ENCODE measurements at places on chromosomes 6 and 20.

DNA sequence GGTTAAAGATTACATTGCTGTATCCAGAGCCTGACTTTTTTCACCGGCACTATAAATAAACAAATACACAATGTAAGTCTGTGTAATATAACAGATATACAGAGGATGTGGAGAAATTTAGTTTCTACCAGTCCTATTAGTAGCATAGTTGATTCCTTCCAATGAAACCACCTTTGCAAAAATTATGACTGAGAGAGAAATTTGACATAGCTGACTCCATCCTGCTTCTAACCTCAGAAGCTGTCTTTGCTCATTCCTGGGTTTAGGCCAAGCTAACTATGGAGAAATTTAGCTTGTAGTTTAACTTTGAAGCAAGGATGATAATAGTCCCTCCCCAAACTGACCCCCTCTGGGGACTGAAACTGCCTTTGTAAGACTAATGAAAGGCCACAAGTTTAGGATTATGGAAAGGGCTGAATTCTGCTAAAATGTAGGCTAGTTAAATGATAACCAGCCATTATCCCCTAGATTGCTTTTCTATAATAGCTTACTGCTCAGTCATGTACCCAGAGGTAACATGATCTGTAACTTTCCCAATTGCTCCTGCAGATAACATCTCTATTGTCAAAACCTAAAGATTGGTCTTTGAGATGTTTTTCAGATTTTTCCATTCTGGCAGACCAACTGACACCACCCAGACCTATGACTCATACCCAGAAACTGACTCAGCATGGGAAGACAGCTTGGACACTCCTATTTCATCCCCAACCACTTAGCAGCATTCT, 172.8 kb upstream of the ARG1 start:
- DNase-seq: no peak

- DNase-seq: no peak
Measured at GRCh38 chr6:129575378-129576118, 134.4 kb downstream of the ARHGAP18 start.

GRCh38 chr6:79614326-79615305, 16.5 kb upstream of the SH3BGRL2 start:
- no peak for DNase-seq

DNA sequence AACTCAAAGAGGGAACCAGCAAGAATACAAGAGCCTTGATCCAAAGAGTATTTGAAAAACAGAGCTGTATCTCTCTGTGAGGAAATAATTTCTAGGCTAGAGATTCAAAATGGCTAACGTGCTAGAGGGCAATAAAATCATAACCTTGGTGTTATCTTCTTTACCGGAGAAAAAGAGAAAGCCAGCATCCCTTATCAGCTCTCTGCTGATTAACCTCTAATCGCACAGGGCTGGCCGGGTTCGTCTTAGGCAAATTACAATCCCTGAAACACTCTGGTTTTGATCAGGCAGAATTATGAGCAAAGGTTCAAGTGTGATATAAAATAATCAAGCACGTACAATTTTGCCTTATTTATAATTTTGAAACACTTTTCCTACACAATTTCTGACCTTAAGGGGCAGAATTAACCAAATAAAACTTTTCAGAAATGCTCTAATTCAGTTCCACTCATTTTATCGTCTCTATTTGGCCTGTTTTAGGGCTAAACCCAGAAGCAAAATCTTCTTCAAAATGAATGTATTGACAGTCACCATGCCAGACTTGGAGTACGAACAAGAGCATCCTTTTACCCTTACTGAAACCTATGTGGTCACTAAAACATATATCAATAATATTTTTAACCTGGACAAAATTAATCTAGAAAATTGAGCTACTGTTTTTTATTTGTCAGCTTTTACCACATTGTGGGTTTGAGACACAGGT, 13.7 kb downstream of the PSMB9 start:
- no peak for DNase-seq

- DNase-seq: peak; percentile 91
Measured at GRCh38 chr6:157323255-157323965, at the start of gene TMEM242. Gene TMEM242 (minus strand): TSS chr6:157323519. CDS start chr6:157323499, 20 bp downstream.

- no peak for DNase-seq
Measured at GRCh38 chr6:54130179-54130578, 18.9 kb downstream of the MLIP start.

DNA sequence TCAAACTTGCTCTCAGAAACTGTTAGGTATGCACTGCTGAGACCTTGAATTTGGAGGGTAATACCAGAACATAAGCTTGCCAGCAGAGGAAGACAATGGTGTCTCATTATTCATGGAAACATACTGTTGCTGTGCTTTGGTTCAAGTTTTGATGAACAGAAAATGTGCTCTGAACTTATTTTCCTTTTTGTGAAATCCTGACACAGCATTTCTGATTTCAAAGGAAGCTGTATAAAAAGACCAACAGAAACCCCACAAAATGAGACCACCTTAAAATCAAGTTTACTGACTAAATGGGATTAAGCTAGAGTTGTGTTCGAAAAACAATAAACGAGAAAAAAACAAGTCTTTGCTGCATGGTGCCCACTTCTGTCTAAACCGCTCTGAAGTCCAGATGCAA, 70.3 kb downstream of the PRDM1 start:
- no peak for DNase-seq

DNA sequence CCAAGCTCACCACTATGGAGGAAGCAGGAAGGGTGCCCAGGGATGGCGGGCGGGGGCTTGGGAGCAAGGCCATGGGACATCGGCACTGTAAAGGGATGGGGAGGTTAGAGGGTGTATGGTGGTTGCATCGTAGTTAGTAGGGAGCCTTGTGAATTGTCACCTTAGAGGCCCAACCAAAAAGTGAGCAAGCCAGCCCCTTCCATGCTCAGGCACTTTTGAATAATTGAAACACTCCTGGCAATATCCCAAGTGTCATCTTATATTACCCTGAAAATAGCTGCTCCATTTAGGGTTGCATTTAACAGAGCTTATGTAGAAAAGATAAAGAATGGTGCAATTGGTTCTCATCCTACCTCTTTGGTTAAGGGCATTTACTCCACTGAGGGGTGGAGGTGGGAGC, 169.2 kb downstream of the SAMD5 start:
- DNase-seq: no peak

- DNase-seq: no peak
Measured at GRCh38 chr6:149084808-149085556, 232.5 kb upstream of the TAB2 start.

- no peak for DNase-seq
Measured at GRCh38 chr6:168441434-168442391, 729 bp downstream of the SMOC2 start.

DNA sequence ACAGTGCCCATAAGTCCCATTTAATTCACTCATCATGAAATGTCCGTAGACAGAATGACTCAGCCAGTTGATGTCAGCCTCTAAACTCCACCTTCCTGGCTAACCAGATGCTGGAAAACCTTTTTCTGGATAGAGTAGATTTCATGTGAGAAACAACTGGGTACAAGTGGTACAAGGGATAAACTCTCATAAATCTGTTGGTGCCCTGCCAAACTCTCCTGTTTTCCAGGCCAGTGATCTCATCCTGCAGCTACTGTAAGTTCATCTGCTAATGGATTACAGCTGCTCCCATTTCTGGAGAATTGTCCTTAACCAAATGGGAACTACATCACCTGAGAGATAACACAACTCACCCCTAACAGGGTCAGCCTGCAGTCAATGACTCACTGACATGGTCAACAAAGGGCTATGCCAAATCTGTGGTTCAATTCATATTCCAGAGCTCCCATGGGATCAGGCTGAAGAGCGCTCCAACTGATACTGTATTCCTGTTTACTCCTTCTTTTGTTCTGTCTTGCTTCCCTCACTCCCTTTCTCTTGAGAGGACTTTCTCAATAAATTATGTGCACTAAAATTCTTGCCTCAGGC, 210.1 kb upstream of the HDDC2 start:
- DNase-seq: no peak

GRCh38 chr6:14037402-14038277, 79.9 kb upstream of the CD83 start:
- DNase-seq: no peak

GRCh38 chr20:2740702-2741101, 48.1 kb downstream of the EBF4 start:
- no peak for DNase-seq

GRCh38 chr6:17917837-17918763, 69.3 kb downstream of the KIF13A start:
- DNase-seq: no peak

- DNase-seq: peak; percentile 9
Measured at GRCh38 chr6:85580878-85581267, 12.8 kb downstream of the SNX14 start.

DNA sequence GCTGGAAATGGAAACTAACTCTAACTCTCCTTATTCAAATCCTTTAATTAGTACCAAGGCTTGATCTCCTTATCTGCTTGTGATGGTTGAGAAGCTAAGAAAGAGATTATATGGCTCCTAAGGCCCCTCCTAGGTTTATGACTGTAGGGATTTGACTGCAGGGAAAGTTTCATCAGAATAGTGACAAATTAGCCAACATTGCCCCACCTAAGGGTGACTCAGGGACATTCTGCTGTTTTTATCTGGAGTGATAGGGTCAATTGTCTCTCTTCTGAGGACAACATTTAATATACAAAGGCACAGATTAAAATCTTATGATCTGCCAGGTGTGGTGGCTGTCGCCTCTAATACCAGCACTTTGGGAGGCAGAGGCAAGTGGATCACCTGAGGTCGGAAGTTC, 138.1 kb upstream of the MARCKS start:
- no peak for DNase-seq

GRCh38 chr6:33714385-33715040, 3.0 kb upstream of the UQCC2 start:
- DNase-seq: no peak

DNA sequence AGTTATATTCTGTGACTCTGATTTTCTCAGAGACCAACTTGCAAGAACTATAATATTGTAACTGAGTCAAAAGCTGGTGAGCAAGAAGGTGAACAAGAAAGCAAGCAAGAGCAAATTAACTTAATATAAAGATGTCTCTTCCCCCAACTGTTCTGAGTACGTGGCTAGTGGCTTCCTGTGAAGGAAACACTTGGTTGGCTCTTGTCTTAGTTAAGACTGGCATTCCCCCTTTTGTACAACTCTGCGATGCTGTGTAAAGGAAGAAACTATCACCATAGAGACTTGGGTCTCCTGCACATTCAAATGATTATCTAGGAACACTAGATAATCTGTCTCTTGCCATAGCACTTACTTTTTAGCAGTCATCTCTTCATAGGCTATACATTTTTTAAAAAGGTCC, 47.3 kb upstream of the TNFAIP3 start:
- DNase-seq: peak; percentile 62

- DNase-seq: no peak
Measured at GRCh38 chr6:163444077-163444476, 29.6 kb downstream of the QKI start.

DNA sequence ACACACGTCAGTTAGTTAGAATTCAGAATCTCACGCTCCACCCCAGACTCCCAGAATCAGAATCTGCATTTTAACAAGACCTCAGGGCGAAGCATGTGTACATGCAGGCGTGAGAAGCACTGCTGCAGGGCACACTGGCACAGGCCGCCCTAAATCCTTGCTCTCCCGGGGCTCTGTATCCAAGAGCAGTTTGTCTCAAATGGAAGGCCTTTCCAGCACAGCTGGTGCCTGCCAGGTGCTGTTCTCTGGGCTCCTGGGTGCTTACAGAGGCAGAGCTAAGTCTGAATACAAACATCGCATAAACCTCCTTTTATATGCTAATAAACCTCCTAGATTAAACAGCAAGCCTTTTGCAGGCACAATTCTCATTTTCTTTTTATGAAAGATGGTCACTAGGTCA, 119.1 kb upstream of the CD93 start:
- no peak for DNase-seq

DNA sequence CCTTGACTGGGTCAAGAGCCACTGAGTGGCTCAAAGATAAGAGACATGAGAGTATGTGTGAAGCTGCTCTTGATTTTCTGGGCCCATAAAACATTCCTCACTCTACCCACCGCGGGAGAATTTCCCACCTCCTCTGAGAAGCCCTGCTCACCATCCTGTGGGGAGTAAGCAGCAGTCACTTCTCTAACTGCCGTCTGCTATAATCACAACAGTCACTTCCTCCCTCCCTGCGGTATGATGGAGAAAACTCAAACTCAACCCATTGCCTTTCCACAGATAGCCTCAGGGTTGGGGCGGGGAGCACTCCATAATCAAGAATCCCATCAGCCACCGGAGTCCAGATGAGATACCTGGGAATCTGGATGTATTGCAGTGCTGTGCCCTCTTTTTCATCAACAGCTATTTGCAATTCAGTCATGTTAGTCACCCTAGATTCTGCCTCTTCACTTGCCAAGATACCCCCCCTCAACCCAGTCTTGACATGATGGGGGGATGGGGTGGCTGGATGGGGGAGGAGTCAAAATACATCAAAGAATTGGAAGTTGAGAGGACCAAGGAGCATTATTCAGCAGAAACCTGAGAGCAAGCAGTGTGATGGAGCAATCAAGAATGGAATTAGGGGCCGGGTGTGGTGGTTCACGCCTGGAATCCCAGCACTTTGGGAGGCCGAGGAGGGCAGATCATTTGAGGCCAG, 5.1 kb downstream of the MOCS1 start:
- DNase-seq: no peak

- DNase-seq: peak; percentile 55
Measured at GRCh38 chr6:52995913-52996645, 995 bp upstream of the GSTA4 start.

DNA sequence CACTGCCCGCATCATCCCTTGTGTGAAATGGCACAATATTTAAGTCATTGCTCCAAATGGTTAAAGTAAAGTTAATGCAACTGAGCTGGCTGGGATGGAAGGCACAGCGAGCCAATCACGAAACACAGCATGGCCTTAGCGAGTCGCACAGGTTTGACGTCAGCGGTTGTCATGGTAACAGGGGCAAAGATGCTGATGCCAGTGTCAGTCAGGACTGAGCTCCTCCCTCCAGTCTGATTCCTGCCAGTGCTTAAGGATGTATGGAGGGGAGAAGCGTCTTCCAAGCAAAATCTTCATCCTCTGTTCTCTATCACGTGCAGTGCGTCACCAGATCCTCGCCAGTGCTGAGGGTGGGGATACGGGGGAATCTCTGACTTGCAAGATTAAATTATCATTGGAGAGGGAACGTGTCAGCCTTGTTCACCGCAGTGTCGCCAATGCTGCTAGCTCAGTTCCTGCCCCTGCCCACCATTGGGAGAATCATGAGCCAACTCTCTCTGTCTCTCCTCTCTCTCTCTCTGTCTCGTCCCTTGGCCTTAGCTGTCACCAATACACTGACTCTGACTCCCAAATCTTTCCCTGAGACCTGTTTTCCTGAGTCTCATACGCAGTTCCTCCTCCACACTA, 24.5 kb downstream of the TSPYL4 start:
- DNase-seq: peak; percentile 26

DNA sequence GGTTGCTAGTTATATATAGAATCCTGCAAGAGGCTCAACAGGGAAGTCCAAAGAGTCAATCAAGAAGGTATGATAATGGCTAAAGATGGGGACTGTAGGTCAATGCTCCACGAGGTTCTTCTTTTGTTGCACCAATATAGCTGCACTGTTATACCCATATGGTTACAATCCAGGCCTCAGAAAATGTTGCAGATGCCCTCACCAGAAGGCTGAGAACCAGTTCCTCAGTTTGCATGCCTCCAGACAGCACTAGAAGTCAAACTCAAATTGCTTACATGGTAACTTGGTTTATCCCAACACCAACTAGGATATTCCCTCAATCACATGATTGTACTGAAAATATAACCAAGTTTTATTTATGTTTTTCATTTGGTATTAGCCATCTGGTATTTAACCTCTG, 12.1 kb downstream of the EEF1A1 start:
- no peak for DNase-seq

Data from activated CD8-positive, alpha-beta T cell treated with anti-CD3 and anti-CD28 coated beads for 36 hours (primary cell).